T1000 (cell line): ENCODE measurements at places on chromosomes 3 and 15.

DNA sequence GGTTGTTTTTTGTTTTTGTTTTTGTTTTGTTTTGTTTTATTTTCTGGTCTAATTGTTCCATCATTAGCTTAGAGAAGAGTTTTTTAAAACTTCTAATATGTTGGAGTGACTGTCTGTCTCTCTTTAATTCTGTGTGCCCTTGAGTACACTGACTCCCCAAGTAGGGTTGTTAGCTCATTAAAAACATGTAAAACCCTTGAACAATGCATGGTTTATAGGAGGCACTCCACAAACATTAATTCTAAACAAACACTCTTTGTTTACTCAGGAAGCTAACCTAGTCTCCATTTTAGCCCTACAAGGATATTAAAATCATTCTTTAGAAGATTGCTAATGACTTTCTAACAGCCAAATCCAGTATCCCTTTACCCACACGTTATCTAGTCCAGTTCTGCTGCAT lies 100.5 kb downstream of the CGGBP1 start:
- no peak for DNase-seq

- DNase-seq = no peak
Measured at GRCh38 chr15:59170295-59171066, 36.2 kb upstream of the LDHAL6B start.

DNA sequence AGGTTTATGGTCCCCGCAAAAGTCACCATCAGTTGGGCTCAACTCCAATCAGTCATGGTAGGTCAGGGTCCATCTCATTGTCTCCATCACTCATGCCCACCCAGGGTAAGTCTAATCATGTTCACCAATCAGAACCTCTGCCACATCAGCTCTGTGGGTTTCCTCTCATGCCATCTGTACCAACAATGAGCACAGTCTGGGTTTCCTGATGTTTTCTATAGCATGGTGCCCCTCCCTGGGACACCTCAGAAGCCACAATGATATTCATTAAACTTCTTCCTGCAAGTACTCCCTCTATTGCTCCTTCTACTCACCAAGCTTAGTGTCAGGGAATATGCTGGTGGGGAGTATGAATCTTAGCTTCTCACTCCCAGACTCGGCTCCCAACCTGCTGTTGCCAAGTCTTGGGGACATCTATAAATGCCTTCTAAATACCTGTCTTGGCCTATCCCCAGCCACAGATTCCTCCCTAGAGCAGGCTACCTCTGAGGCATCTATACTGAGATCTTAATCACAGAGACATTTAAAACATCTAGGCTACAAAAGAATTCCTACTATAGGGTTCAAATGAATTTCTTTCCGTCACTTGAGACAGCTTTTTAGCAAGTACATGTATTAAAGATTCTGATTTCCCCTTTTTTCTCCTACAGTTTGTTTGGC lies 5.0 kb upstream of the CCR2 start:
- DNase-seq = no peak

- no peak for DNase-seq
Measured at GRCh38 chr3:190384309-190384756, 3.6 kb upstream of the CLDN16 start.

GRCh38 chr3:48306860-48307530 lies 26.5 kb downstream of the SPINK8 start:
- no peak for DNase-seq

DNA sequence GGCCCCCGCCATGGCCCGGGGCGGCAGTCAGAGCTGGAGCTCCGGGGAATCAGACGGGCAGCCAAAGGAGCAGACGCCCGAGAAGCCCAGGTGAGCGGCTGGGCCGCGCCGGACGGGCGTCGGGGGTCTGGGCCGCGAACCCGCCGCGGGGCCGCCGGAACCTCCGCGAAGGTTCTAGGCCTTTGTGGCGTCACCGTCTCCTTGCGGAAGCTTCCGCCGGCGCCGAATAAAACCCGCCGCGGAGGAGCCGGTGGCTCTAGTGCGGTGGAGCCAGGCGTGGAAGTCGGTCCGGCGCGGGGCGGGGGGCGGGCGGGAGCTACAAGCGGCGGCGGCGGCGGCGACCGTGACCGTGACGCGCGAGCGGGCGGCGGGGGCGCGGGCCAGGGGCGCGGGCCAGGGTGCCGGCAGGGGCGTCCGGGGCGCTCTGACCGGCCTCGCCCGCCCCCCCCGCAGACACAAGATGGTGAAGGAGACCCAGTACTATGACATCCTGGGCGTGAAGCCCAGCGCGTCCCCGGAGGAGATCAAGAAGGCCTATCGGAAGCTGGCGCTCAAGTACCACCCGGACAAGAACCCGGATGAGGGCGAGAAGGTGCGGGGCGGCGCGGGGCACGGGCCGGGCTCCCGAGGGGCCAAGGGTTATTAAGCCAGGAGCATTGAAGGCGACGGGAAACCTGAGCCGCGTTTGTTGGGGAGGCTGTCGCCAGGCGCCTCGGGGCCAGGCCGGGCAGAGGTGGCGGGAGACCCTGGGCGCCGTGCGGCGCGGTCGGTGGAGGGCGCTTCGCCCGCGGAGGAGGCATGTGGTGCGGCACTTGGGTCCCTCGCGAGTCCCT lies at the start of gene DNAJA4:
Gene DNAJA4 (plus strand): TSS at position 259 of the 833 bp plus-strand sequence. CDS start 202 bp downstream, at position 461.
- no peak for DNase-seq

DNA sequence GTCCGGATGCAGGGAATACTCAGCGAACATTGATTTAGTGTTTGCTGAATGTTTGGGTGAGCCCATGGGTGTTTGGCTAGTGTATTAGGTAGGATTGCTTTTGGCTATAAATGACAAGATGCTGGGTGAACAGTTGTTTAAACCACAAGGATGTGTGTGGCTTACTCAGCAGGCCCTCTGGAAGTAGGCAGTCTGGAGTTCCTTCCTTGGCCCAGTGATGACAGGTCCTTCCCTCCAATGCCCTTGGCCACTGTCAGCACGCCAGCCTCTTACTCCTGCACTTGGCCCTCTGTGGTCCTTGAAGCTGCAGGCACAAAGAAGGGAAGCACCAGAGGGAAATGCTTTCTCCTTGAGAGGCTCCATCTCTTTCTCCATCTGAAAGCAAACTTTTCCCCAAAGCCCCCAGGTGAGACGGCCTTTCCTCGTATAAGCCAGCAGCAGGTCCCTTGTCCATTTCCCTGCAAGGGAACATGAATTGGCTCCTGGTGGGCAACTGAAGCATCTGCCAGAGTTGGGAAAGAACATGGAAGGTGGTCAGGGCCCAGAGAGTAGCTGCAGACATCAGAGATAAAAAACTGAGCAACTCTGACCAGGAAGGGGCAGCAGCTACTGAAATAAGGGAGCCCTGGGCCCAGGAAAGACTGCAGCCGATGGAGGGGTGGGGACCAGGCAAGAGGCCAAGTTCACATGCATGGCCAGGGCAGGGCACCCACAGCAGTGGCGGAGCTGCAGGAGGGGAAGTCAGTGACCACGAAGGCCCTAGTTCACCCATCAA lies 105.0 kb downstream of the TPRA1 start:
- DNase-seq = no peak

DNA sequence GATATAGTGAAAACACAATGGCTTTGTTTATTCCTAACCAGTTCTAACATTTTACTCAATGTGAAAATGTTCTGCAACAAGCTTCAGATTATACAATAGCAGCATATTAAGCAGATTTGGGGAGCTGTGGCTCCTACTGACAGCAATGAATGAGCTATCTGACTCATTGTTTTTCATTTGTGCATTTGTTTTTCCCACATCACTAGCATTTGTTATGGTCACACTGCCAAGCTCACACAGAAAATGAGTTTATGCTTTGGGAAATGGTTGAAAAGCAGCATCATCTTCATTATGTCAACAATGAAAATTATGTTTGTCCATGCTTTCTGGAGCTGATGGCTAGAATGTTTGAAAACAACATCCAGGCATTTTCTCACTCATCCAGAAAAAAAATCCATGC lies 53.5 kb downstream of the ZPLD1 start:
- DNase-seq = no peak

- no peak for DNase-seq
Measured at GRCh38 chr3:40713795-40714194, 189.0 kb downstream of the ZNF621 start.

DNA sequence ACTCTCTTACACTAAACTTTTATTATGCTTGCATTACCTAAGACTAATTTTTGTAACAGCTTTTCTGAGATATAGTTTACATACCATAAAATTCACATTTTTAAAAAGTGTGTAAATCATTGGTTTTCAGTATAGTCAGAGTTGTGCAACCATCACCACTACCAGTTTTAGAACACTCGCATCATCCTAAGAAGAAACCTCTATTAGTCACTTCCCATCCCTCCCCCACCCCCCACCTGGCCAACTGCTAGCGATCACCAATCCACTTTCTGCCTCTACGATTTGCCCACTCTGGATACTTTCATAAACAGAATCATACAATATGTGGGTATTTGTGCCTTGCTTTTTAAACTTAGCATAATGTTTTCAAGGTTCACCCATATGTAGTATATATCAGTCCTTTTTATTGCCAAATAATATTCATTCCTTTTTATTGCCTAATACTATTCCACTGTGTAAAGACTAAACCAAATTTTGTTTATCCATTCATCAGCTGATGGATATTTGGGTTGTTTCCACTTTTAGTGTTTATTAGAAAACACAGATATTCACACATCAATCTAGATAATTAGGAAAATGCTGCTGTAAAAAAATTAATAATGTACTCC lies 23.0 kb downstream of the UBP1 start:
- DNase-seq = no peak

DNA sequence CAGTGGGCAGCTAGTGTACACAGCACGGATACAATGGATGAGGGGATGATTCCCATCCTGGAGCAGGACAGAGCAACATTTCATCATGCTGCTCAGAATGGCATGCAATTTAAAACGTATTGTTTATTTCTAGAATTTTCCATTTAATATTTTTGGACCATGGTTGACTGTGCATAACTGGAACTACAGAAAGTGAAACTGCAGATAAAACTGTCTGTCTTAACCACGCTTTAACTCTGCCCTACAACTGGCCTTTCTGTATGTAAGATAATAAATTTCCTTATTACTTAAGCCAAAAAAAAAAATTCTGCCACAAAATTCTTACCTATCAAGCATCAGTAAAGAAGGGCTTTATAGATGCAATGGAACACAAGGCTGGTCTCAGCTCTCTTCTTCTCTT lies 33.4 kb downstream of the AP3S2 start:
- DNase-seq = no peak

GRCh38 chr3:174303907-174304560 lies 555.1 kb upstream of the NAALADL2 start:
- DNase-seq = no peak

- no peak for DNase-seq
Measured at GRCh38 chr15:77384589-77385359, 35.1 kb downstream of the PEAK1 start.

- DNase-seq = no peak
Measured at GRCh38 chr3:176328666-176329065, 868.6 kb downstream of the TBL1XR1 start.

GRCh38 chr3:191138937-191139336 lies 60.1 kb upstream of the OSTN start:
- no peak for DNase-seq

DNA sequence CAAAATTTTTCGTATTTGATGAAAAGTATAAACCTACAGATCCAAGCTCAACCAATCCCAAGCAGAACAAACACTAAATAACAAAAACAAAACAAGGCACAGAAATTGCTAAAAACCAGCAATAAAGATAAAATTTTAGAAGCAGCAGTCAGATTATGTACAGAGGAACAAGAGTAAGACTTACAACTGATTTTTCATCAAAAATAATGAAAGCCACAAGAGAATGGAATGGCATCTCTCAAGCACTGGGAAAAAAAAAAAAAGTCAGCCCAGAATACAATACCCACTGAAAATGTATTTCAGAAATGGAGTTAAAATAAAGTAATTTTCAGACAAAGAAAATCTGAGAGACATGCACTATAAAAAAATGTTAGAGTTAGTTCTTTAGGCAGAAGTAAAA lies 27.0 kb downstream of the GPR156 start:
- DNase-seq = no peak

GRCh38 chr3:186786922-186787321 lies 3.5 kb downstream of the EIF4A2 start:
- no peak for DNase-seq
